ENCODE measurements at places on chromosomes 6 and 20.

- H3K36me3 ChIP-seq = peaks cover 13% of the 10 kb centered on the region
- peaks cover 6% of the 10 kb centered on the region for H3K27me3 ChIP-seq
Observed at GRCh38 chr6:63637865-63638445, 2.4 kb downstream of the PHF3 start.

DNA sequence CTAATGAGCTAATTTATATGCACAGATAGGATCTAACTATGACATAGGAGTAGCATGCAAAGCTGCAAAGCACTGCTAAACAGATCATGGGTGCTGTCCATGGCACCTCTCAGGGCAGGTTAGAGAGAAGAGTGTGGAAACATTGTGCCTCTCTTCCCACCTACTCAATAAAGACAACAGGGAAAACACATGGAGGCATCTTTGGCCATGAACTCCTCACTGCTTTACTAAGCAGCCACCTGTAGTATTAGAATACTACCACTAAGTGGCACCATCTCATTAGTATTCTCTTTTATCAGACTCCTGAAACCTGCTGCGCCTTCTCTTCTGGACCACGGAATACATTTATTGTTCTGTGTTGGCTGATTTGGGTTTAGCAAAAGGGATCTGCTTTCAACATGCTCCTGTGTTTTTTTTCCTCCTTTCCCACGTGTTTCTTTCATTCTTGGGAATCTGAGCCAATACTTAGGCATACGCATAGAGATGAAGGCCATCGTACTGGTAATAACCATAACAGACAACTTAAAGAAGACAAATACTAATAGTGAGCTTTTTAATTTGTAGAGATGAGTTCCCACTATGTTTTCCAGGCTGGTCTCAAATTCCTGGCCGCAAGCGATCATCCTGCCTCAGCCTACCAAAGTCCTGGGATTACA lies 9.4 kb upstream of the HDDC2 start:
- H3K4me3 ChIP-seq = no peak overlapping the region
- H3K27ac ChIP-seq = no peak overlapping the region
- H3K27me3 ChIP-seq = no peaks in the 10 kb centered on the region
- peaks cover 23% of the 10 kb centered on the region for H3K4me1 ChIP-seq

DNA sequence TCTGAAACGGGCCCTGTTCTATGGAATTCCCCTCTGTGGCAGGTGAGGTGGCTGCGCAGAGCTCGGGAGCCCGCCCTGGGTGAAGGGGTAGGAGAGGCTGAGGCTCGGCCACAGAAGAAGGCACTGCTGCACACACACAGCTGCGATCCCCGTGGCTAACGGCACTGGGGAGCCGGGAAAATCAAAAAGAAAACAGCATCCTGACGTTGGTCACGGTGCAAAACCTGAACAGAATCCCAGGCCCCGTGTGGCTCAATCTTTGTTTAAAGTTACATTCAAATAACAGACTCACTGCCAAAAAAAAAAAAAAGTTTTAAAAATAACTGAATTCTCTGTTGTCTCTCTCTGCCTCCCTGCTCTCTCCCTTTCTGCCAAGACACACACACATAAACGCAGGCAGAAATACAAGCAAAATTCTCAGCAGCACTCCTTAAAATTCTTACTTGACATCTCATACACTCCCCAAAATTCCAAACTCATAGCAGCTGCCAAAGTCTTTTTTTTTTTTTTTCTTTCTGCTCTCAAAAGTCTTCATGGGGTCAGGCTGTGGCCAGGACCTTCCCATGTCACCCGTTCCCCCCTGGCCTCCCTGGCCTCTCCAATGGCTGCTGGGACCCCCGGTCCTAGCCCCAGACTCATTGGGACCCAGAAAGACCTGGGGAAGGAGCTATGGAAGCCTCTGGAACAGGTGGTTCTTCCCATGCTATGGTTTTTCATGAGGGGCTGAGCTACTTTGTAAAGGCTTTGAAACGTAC lies 248.8 kb downstream of the TTLL2 start:
- H3K27me3 ChIP-seq = peaks cover 12% of the 10 kb centered on the region
- H3K27ac ChIP-seq = peak overlapping the region; percentile 77
- H3K36me3 ChIP-seq = no peaks in the 10 kb centered on the region

- H3K27me3 ChIP-seq = peaks cover 2% of the 10 kb centered on the region
- H3K4me1 ChIP-seq = peaks cover 67% of the 10 kb centered on the region
- DNase-seq = no peak
Observed at GRCh38 chr6:139442188-139442671, 67.8 kb upstream of the CITED2 start.

- H3K4me3 ChIP-seq = no peak overlapping the region
- H3K27me3 ChIP-seq = peaks cover 6% of the 10 kb centered on the region
- H3K4me1 ChIP-seq = peaks cover 37% of the 10 kb centered on the region
- DNase-seq = no peak
- no peak overlapping the region for H3K27ac ChIP-seq
- peaks cover 19% of the 10 kb centered on the region for H3K36me3 ChIP-seq
Observed at GRCh38 chr6:5764401-5764955, 242.2 kb downstream of the NRN1 start.

GRCh38 chr6:138278326-138278725 lies 60.0 kb upstream of the PBOV1 start:
- H3K4me1 ChIP-seq = no peaks in the 10 kb centered on the region
- H3K27me3 ChIP-seq = no peaks in the 10 kb centered on the region
- no peaks in the 10 kb centered on the region for H3K36me3 ChIP-seq

- H3K4me3 ChIP-seq = no peak overlapping the region
- H3K4me1 ChIP-seq = no peaks in the 10 kb centered on the region
- no peaks in the 10 kb centered on the region for H3K36me3 ChIP-seq
- DNase-seq = no peak
Observed at GRCh38 chr6:79413562-79414002, 123.6 kb downstream of the LCA5 start.

DNA sequence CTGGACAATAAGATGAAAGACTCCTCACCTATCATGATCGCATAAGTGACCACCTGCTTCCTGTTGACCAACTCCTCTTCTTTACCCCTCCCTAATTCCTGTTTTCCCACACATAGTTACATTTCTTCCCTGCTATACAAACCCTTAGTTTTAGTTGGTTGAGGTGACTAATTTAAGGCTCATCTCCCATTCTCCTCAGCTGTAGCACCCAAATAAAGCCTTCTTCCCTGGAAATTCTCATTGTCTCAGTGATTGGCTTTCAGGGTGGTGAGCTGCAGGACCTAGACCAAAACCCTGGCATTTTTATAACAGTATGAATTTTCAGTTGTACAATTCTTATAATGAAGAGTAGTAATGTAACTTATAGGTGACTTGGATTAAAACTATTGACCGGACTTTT lies 2.1 kb downstream of the FKBP1C start:
- H3K27me3 ChIP-seq = no peaks in the 10 kb centered on the region
- H3K4me3 ChIP-seq = no peak overlapping the region
- H3K36me3 ChIP-seq = peaks cover 9% of the 10 kb centered on the region
- no peak for DNase-seq
- no peak overlapping the region for H3K27ac ChIP-seq

- no peak for DNase-seq
- no peak overlapping the region for H3K4me3 ChIP-seq
- H3K4me1 ChIP-seq = peaks cover 18% of the 10 kb centered on the region
- H3K36me3 ChIP-seq = no peaks in the 10 kb centered on the region
Observed at GRCh38 chr6:14765106-14765505, 480.8 kb upstream of the JARID2 start.

DNA sequence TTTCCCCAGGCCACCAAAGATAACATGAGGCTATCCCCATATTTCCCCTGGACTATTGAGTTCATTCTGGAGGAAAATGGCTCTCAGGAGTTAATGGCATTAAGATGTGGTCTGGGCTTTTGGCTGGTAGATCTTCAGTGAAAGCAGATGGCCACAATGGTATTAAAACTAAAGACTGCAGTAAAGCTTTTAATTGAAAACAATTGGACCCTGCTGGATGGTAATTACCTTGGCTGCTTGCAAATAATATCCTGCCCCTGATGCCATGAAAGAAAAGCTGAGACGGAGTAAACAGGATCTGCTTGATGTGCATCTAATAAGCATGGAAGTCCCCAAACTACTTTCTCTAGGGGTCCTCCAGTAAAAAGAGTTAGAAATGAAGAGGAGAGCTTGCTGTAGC lies 255.8 kb downstream of the QKI start:
- H3K27ac ChIP-seq = no peak overlapping the region
- no peak overlapping the region for H3K4me3 ChIP-seq
- no peaks in the 10 kb centered on the region for H3K27me3 ChIP-seq
- no peaks in the 10 kb centered on the region for H3K36me3 ChIP-seq
- peaks cover 11% of the 10 kb centered on the region for H3K4me1 ChIP-seq

- peaks cover 16% of the 10 kb centered on the region for H3K27me3 ChIP-seq
- DNase-seq = no peak
- H3K36me3 ChIP-seq = peaks cover 8% of the 10 kb centered on the region
- peak overlapping the region; percentile 96 for H3K4me3 ChIP-seq
Observed at GRCh38 chr20:1119128-1119505, 715 bp downstream of the PSMF1 start.

DNA sequence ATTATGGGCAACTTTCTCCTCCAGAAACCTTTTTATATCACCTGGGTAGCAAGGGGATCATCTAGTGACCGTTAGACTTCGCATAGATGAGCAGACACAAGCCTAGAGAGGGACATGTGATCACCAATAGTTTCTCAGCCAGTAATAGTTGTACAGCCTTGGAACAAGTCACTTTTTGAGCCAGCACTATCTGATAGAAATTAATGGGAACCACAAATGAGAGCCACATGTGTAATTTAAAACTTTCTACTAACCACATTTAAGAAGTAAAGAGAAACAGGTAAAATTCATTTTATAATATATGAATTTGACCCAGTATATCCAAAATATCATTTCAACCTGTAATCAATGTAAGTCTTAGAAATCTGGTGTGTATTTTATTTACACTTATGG lies 592 bp upstream of the CTNNBL1 start:
- no peak overlapping the region for H3K27ac ChIP-seq
- no peaks in the 10 kb centered on the region for H3K36me3 ChIP-seq
- peaks cover 45% of the 10 kb centered on the region for H3K27me3 ChIP-seq
- peaks cover 17% of the 10 kb centered on the region for H3K4me1 ChIP-seq
- peak overlapping the region; percentile 100 for H3K4me3 ChIP-seq

- no peak for DNase-seq
- H3K4me3 ChIP-seq = no peak overlapping the region
- no peaks in the 10 kb centered on the region for H3K36me3 ChIP-seq
- peaks cover 6% of the 10 kb centered on the region for H3K4me1 ChIP-seq
- no peaks in the 10 kb centered on the region for H3K27me3 ChIP-seq
Observed at GRCh38 chr6:138648127-138648526, 125.4 kb upstream of the CCDC28A start.

- no peak overlapping the region for H3K27ac ChIP-seq
- H3K4me3 ChIP-seq = no peak overlapping the region
- H3K27me3 ChIP-seq = no peaks in the 10 kb centered on the region
- no peak for DNase-seq
Observed at GRCh38 chr20:38523697-38524096, 51.1 kb downstream of the RALGAPB start.

GRCh38 chr20:57881466-57882385 lies 171.9 kb upstream of the PMEPA1 start:
- H3K27ac ChIP-seq = no peak overlapping the region
- no peak overlapping the region for H3K4me3 ChIP-seq
- H3K27me3 ChIP-seq = peaks cover 16% of the 10 kb centered on the region
- no peaks in the 10 kb centered on the region for H3K36me3 ChIP-seq
- DNase-seq = no peak
- H3K4me1 ChIP-seq = peaks cover 57% of the 10 kb centered on the region

- no peak for DNase-seq
- peak overlapping the region; percentile 1 for H3K27ac ChIP-seq
- H3K4me3 ChIP-seq = no peak overlapping the region
- H3K36me3 ChIP-seq = peaks cover 47% of the 10 kb centered on the region
Observed at GRCh38 chr6:82178077-82178758, 69.3 kb downstream of the IBTK start.

GRCh38 chr6:142900227-142900971 lies 44.6 kb downstream of the HIVEP2 start:
- H3K4me3 ChIP-seq = peak overlapping the region; percentile 48
- H3K36me3 ChIP-seq = no peaks in the 10 kb centered on the region
- peaks cover 5% of the 10 kb centered on the region for H3K4me1 ChIP-seq
- DNase-seq = peak; percentile 16
- H3K27ac ChIP-seq = peak overlapping the region; percentile 94

GRCh38 chr20:19077370-19078220 lies 134.8 kb upstream of the SLC24A3 start:
- H3K27ac ChIP-seq = no peak overlapping the region
- no peaks in the 10 kb centered on the region for H3K4me1 ChIP-seq
- H3K36me3 ChIP-seq = no peaks in the 10 kb centered on the region
- peaks cover 7% of the 10 kb centered on the region for H3K27me3 ChIP-seq

DNA sequence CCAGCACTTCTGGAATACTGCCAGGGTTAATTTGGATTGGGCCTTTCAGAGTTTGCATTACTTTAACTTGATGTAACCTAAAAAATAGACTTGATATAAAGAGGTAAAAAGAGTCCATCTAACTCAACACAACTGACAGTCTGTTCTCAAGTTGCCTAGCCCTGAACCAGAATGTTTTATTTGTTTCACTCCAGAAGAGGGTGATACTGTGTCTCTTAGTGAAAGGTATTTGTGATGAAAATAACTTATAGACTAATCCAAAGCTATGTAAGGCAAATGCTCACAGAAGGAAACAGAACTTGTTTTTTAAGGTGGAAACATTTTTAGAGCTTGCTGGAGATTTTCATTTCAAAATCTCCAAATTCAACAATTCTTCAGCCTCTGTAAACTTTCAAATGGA lies 469.1 kb upstream of the RUNX2 start:
- DNase-seq = no peak
- H3K27ac ChIP-seq = no peak overlapping the region
- H3K4me1 ChIP-seq = peaks cover 6% of the 10 kb centered on the region

- no peak overlapping the region for H3K4me3 ChIP-seq
- H3K27me3 ChIP-seq = peaks cover 11% of the 10 kb centered on the region
- DNase-seq = no peak
- H3K36me3 ChIP-seq = no peaks in the 10 kb centered on the region
- H3K27ac ChIP-seq = peak overlapping the region; percentile 74
Observed at GRCh38 chr20:48607544-48607865, 220.3 kb downstream of the PREX1 start.

DNA sequence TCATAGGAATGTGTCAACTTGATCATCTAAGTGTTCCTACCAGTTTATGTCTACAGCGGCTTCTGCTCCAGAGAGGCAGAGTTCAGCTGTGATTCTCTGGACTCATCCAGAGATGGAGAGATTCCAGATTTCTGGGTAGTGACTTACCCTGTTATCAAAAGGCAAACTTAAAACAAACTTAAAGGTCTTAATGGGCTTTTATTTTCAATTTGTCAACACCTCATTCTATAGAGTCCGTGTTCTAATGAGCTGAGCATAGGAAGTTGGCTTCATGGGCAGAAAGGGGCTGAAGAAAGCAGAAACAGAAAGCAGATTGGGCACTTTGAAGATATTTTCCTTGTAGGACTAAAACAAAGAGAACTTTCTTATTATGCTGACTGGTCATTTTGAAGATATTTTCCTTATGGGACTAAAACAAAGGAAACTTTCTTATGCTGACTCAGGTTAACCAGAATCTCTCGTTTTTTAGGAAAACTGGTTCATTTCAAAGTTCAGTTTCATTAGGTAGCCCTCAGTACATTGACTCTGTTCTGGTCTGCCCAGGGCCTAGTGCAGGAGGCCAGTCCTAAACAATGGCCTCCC lies 185.1 kb downstream of the CDH26 start:
- H3K4me1 ChIP-seq = peaks cover 19% of the 10 kb centered on the region
- H3K27ac ChIP-seq = no peak overlapping the region
- peaks cover 6% of the 10 kb centered on the region for H3K27me3 ChIP-seq

- no peaks in the 10 kb centered on the region for H3K36me3 ChIP-seq
- H3K27ac ChIP-seq = no peak overlapping the region
- DNase-seq = peak; percentile 11
- H3K4me3 ChIP-seq = no peak overlapping the region
- no peaks in the 10 kb centered on the region for H3K27me3 ChIP-seq
Observed at GRCh38 chr6:109236115-109237076, 141.1 kb downstream of the CEP57L1 start.

- DNase-seq = no peak
- H3K27me3 ChIP-seq = no peaks in the 10 kb centered on the region
- H3K36me3 ChIP-seq = peaks cover 45% of the 10 kb centered on the region
Observed at GRCh38 chr6:36463676-36464075, 20.9 kb downstream of the KCTD20 start.
